ENCODE measurements at places on chromosomes 2 and 18. TPM values are rescaled to one million over a fixed set of nuclear protein-coding genes. Genes with fewer than 3 reads are reported as not detected.

NETO1 gene
- total RNA-seq = not detected

STARD6 gene
- not detected for total RNA-seq

SNRNP27 gene
- 68.5 TPM for total RNA-seq

PLEKHH2 gene
- total RNA-seq = 32.4 TPM

PLCL1 gene
- 0.20 TPM for total RNA-seq

DNA sequence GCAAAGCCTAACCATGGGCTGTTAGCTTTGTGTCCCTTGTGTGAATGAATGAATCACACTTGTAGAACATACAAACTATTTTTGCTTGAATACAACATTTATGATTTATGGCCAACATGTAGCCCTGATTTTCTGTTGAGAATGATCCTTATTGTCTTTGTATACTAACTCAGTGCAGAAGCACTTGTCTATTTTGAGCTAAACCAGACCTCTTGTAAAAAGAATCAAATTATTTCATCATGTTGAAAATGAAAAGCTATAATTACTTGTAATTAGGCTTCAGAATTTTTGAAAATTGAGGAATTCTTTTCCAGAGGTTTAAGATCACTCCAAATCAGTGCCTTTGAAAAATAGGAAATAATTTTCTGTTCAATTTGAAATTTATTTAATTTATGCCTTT is 85.9 kb downstream of the ZNF407 start:
- H3K36me3 ChIP-seq = no peaks in the 10 kb centered on the region
- no peak overlapping the region for H3K4me3 ChIP-seq
- no peaks in the 10 kb centered on the region for H3K27me3 ChIP-seq
- peaks cover 4% of the 10 kb centered on the region for H3K4me1 ChIP-seq
- no peak for DNase-seq

- no peaks in the 10 kb centered on the region for H3K4me1 ChIP-seq
- no peak overlapping the region for H3K4me3 ChIP-seq
- no peaks in the 10 kb centered on the region for H3K36me3 ChIP-seq
- no peaks in the 10 kb centered on the region for H3K27me3 ChIP-seq
These were observed 747.4 kb upstream of the SLC8A1 start for GRCh38 chr2:41199334-41199733.

DNA sequence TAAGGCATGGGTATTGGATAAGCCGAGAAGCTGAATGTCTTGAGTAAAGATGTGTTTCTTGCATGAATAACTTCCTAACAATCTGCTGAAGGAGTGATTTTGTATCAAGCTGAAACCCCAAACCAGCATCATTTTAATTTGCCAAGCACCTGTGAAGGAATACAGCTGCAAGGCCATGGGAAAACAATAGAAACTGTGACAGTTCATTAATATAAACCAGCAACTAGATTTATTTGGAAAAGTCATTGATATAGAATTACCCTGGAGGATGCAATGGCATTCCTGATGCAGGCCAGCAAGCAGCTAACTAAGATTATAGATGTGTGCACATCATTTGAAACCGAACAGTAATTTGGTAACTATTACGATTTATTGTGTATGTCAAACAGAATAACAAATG is 155.7 kb upstream of the TCF4 start:
- DNase-seq = no peak
- H3K27me3 ChIP-seq = no peaks in the 10 kb centered on the region

GRCh38 chr2:102424754-102425153 is 1.8 kb downstream of the IL18RAP start:
- DNase-seq = no peak
- H3K27me3 ChIP-seq = no peaks in the 10 kb centered on the region
- no peaks in the 10 kb centered on the region for H3K36me3 ChIP-seq

- H3K4me1 ChIP-seq = peaks cover 9% of the 10 kb centered on the region
- H3K27ac ChIP-seq = peak overlapping the region; percentile 99
- no peak for DNase-seq
- no peak overlapping the region for H3K4me3 ChIP-seq
These were observed 1.1 kb upstream of the CFLAR start for GRCh38 chr2:201114846-201115245.

DNA sequence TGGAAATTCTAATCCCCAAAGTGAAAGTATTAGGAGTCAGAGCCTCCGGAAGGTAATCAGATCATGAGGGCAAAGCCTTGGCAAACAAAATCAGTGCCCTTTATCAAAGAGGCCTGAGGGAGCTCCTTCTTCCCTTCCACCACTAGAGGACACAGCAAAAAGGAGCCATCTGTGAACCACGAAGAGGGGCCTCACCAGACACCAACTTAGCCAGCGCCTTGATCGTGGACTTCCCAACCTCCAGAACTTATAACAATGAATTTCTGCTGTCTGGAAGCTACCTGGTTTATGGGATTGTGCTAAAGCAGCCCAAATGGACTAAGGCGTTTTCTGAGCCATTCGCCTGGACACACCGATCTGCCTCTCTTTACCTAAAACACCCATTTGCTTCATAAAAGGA is 133.1 kb downstream of the EIPR1 start:
- H3K36me3 ChIP-seq = no peaks in the 10 kb centered on the region
- H3K27ac ChIP-seq = no peak overlapping the region
- H3K4me3 ChIP-seq = no peak overlapping the region
- no peaks in the 10 kb centered on the region for H3K27me3 ChIP-seq

DNA sequence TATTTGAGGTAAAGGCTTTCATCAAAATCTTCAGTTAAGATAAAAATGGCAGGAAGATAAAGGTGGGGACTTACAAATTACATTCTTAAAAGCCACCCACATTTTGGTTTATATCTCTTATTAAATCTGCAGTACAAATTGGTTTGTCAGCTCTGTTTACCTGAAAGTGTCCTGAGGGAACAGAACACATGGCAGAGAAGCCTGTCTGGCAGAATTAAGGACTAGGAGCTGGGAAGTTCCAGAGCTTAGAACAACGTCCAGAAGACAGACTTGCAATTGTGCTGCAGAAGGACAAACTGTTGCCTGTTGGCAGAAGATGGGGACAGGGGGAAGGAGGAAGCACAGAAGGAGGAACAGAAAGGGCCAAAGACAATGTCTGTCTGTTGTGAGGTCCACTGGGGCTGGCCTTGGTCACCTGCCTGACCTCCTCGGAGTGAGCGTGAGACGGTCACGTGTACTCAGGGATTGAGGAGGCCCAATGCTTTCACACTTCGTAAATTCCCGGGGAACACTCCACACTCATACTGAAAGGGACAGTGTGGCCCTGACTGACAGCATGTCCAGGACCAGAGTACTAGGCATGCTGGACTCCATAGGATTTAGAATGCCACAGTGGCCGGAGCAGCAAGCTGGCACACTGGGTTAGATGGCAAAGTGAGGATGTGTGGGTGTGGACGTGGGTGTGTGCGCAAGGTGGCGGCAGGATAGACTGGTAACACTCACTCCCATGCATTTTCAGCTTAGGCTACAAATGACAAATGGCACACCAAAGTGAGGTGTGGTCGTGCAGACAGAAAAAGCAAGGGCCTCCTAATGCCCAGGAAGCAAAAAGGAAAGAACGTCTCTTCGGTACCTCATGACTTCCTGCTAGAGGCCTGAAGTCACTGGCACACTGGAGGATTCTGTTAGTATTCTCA is 210.9 kb upstream of the REV1 start:
- no peaks in the 10 kb centered on the region for H3K36me3 ChIP-seq
- DNase-seq = no peak
- H3K4me1 ChIP-seq = no peaks in the 10 kb centered on the region

GRCh38 chr2:208006337-208006736 is 19.0 kb downstream of the PLEKHM3 start:
- no peaks in the 10 kb centered on the region for H3K27me3 ChIP-seq
- DNase-seq = no peak
- H3K27ac ChIP-seq = no peak overlapping the region
- H3K36me3 ChIP-seq = no peaks in the 10 kb centered on the region
- no peaks in the 10 kb centered on the region for H3K4me1 ChIP-seq
- no peak overlapping the region for H3K4me3 ChIP-seq

- H3K4me1 ChIP-seq = no peaks in the 10 kb centered on the region
- no peak overlapping the region for H3K4me3 ChIP-seq
- no peaks in the 10 kb centered on the region for H3K36me3 ChIP-seq
- H3K27ac ChIP-seq = no peak overlapping the region
- peaks cover 8% of the 10 kb centered on the region for H3K27me3 ChIP-seq
These were observed 38.2 kb upstream of the MAL start for GRCh38 chr2:94987074-94988020.

DNA sequence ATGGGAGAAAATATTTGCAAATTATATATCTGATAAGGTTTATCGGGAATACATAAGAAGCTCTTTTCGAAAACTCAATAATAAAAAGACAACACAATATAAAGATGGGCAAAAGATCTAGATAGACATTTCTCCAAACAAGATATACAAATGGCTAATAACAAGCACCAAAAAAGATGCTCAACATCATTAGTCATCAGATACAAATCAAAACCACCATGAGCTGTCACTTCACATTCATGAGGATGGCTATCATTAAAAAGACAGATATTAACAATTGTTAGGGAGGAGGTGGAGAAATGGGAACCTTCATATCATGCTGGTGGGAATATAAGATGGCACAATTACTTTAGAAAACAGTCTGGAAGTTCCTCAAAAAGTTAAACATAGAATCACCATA is 48.1 kb downstream of the HS1BP3 start:
- H3K27me3 ChIP-seq = no peaks in the 10 kb centered on the region
- H3K27ac ChIP-seq = no peak overlapping the region
- H3K4me1 ChIP-seq = peaks cover 22% of the 10 kb centered on the region
- DNase-seq = no peak

- peak; percentile 83 for DNase-seq
- peak within 1 kb of the TSS; percentile 87 for H3K4me3 ChIP-seq
- H3K4me1 ChIP-seq = peaks cover 20% of the 10 kb centered on the region
- H3K36me3 ChIP-seq = no peaks in the 10 kb centered on the region
- peak within 1 kb of the TSS; percentile 96 for H3K27ac ChIP-seq
These were observed at the start of the genes KATNAL2 and PIAS2 for GRCh38 chr18:46917108-46917802. KATNAL2 (plus strand) TSS chr18:46917602; CDS start chr18:46946873, 29,271 bp downstream. PIAS2 (minus strand) TSS chr18:46917507; CDS start chr18:46917345, 162 bp downstream.
